H1 (cell line): ENCODE measurements at places on chromosomes 3 and 15. TPM values are rescaled to one million over a fixed set of nuclear protein-coding genes. Genes with fewer than 3 reads are reported as not detected.

Gene GRAMD2A
- total RNA-seq: 0.36 and 1.5 TPM in 2 replicates

Gene GPR156
- 1.8 and 2.1 TPM in 2 replicates for total RNA-seq

Gene RAB6B
- 15.6 and 16.8 TPM in 2 replicates for total RNA-seq

Gene CSTA
- not detected in 2 replicates for total RNA-seq

Gene MLF1
- 39.1 and 48.9 TPM in 2 replicates for total RNA-seq

Gene CIB2
- total RNA-seq: 45.8 and 46.8 TPM in 2 replicates

Gene BFSP2
- not detected in 2 replicates for total RNA-seq

Gene C2CD4A
- total RNA-seq: not detected in 2 replicates

Gene GOLGA6L10
- total RNA-seq: 3.7 and 4.0 TPM in 2 replicates

Gene NKIRAS1
- 7.0 and 7.6 TPM in 2 replicates for total RNA-seq

Gene SSR3
- total RNA-seq: 192 and 208 TPM in 2 replicates

Gene SAMMSON
- not detected in 2 replicates for total RNA-seq

Gene PLA2G4D
- 0.07 and 0.33 TPM in 2 replicates for total RNA-seq

Gene CACNA1D
- 1.9 and 2.9 TPM in 2 replicates for total RNA-seq

Gene CMTM7
- total RNA-seq: 30.6 and 33.3 TPM in 2 replicates

Gene GP9
- total RNA-seq: not detected in 2 replicates

Gene STARD9
- 6.0 and 7.0 TPM in 2 replicates for total RNA-seq

Gene RASGRF1
- 0.34 and 0.67 TPM in 2 replicates for total RNA-seq

Gene MKRN2OS
- total RNA-seq: 0.41 TPM in 1 of 2 replicates, not detected in the other

Gene NGLY1
- 21.0 and 24.8 TPM in 2 replicates for total RNA-seq

Gene GOLGA8Q
- total RNA-seq: not detected in 2 replicates

Gene SPTBN5
- total RNA-seq: 0.84 and 1.1 TPM in 2 replicates

Gene NR1I2
- 0.28 and 0.44 TPM in 2 replicates for total RNA-seq

Gene IL17RC
- 9.1 and 11.8 TPM in 2 replicates for total RNA-seq

Gene GOLGA8O
- total RNA-seq: not detected in 2 replicates

Gene TMEM45A
- 12.3 and 12.9 TPM in 2 replicates for total RNA-seq

Gene LRTM1
- not detected in 2 replicates for total RNA-seq

Gene ADAMTS17
- 1.7 and 1.9 TPM in 2 replicates for total RNA-seq

Gene DUOXA1
- not detected in 2 replicates for total RNA-seq

Gene THPO
- 0.40 and 1.2 TPM in 2 replicates for total RNA-seq

Gene P2RY14
- total RNA-seq: not detected in 2 replicates

Gene IGDCC3
- total RNA-seq: 45.7 and 45.9 TPM in 2 replicates

Gene PCBP4
- 16.4 and 19.6 TPM in 2 replicates for total RNA-seq

Gene ACAP2
- total RNA-seq: 35.1 and 37.3 TPM in 2 replicates

Gene U2SURP
- total RNA-seq: 160 and 167 TPM in 2 replicates

Gene GRK7
- total RNA-seq: not detected in 2 replicates

Gene CCR3
- total RNA-seq: not detected in 2 replicates

Gene RNF13
- total RNA-seq: 35.4 and 37.1 TPM in 2 replicates

Gene CPNE9
- total RNA-seq: 4.4 and 4.8 TPM in 2 replicates

Gene ATP13A5
- not detected in 2 replicates for total RNA-seq

Gene ARPC4
- 153 and 154 TPM in 2 replicates for total RNA-seq

Gene ZNF501
- 5.3 and 6.4 TPM in 2 replicates for total RNA-seq

Gene XRN1
- 12.3 and 17.2 TPM in 2 replicates for total RNA-seq

Gene CASR
- 0.25 and 0.58 TPM in 2 replicates for total RNA-seq

Gene ITGB5
- 251 and 268 TPM in 2 replicates for total RNA-seq

Gene GOLGA8S
- total RNA-seq: 0.11 and 0.17 TPM in 2 replicates

Gene SLC27A2
- total RNA-seq: 5.8 TPM in 2 replicates
